ENCODE measurements at places on chromosomes 5 and 9.

- DNase-seq = no peak
Observed at GRCh38 chr5:132256783-132257130, 739 bp upstream of the PDLIM4 start.

DNA sequence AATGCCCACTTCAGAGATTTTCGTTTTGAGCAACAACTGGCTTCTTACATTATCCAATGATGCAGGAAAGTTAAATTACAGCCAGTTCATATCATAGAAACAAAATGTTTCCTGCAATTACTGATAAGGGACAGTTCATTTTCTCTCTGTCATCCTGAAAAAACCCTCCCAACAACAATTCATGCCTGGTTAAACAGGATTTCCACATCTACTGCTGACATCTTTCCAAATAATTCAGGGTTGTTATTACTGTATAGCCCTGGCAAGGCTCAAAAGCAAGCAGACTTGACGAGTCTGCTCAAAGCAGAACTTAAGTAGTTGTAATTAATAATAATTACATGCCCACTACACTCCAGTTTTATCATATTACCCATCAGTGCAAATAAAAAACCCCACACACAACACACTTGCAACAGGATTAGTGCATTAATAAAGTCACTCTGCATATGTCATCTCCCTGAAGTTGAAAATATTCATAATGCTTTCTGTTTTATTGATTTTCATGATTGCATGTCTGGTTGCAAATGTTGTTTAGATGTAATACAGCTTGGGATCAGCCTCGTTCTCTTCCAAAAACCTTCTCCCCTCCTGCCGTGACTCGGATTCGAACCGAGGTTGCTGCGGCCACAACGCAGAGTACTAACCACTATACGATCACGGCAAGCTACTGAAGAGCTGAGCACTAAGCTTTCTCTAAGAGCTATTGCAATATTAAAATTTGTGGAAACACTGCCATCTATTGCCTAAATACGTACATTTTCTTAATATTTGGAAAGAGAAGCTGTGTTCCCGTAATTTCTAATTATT is 119.6 kb upstream of the NFIB start:
- DNase-seq = no peak

DNA sequence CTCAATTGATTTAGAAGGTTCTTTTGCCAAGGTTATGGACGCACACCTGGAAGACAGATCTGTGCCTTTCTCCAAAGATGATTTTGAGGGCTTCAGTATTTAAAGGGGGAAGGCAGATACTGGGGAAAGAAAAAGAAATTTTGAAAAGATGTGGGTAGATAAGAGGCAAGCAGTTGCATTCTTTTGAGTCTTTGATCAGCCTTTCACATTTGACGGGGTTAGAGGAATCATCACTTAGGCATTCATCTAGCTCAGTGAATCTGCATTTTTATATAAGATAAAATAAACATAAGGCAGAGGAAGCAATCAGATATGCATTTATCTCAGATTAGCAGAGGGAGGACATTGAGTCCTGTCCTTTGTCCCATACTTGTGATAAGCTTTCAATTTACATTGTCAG is 243.4 kb upstream of the RAI14 start:
- no peak for DNase-seq

GRCh38 chr5:97364731-97365130 is 181.7 kb upstream of the RIOK2 start:
- no peak for DNase-seq

- DNase-seq = no peak
Observed at GRCh38 chr5:36667824-36668223, 61.4 kb downstream of the SLC1A3 start.

DNA sequence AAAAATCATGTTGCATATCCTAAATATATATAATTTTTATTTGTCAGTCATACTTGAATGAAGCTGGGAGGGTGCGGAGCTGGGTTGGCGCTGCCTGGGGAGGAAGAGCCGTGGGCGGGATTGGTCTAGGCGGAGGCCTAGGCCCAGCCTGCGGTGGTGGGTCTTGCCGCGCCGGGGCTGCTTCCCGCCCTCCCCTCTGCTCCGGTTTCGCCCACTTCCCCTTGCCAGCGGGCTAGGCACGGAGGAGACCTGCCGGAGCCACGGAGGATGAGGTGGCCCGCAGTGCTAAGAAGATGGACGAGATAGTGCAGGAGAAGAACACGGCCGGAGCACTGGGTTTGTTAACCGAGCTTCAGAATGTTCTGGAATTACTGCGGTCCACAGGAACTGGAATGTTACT is 54.0 kb upstream of the IGFBPL1 start:
- no peak for DNase-seq

DNA sequence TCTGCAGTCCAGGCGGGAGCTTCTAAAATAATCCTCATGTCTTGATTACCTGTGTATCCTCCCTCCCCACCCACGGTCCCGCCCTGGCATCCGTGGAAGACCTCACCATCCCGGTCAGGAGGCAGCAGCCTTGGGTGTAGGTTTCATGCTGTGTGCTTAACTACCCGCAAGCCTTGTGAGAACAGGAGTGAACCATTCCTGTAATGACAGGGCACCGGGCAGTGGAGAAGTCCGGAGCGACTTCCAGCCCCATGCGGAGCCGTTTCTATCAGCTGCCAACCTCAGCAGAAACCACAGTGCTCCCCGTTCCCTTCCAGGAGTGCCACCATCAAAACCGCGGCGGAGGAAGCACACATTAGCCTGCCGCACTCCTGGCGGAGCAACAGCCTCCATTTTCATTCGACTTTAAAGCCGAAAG is 123.5 kb upstream of the LMX1B start:
- no peak for DNase-seq

DNA sequence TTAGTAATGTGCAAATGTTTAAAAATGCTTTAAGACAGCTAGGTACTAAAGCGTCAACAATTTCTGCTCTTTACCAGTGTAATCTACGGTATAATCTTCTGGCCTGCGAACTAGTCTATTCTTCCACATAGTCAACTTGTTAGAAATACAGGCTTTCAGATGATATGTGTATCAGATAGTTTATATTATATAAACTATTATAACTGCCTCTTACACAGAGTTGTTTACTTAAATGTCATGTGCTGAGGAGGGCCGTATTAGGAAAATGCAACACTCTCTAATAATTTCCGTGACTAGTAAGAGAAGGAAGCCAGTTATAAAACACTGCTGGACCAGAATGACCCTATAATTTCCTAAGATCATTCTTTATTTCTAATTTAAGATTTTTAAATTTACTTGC is 63.6 kb downstream of the WDR41 start:
- DNase-seq = no peak
